Kidney (tissue), 22 donors: ENCODE measurements at places on chromosomes 6 and 20. TPM values are rescaled to one million over a fixed set of nuclear protein-coding genes. Genes with fewer than 3 reads are reported as not detected.

Gene ZKSCAN4
- total RNA-seq, result 7.4 TPM

Gene PRR18
- 0.19 TPM for total RNA-seq

Gene TINAG
- total RNA-seq, result 22.1 TPM

Gene BTN1A1
- total RNA-seq, result 0.09 TPM

Gene TXNDC5
- total RNA-seq, result 153 TPM

Gene RAET1E
- total RNA-seq, result 1.0 TPM

Gene BPI
- 0.16 TPM for total RNA-seq

Gene TMEM74B
- 0.54 TPM for total RNA-seq

Gene ADGRF4
- total RNA-seq, result not detected

Gene TREM1
- total RNA-seq, result 1.4 TPM

Gene CALHM4
- not detected for total RNA-seq

Gene PLG
- total RNA-seq, result 2.4 TPM

Gene CYP24A1
- 39.0 TPM for total RNA-seq

Gene ZNF334
- total RNA-seq, result 8.2 TPM

Gene LY6G5B
- 15.1 TPM for total RNA-seq

Gene CST5
- not detected for total RNA-seq
